ENCODE measurements at places on chromosomes 3 and 15.

DNA sequence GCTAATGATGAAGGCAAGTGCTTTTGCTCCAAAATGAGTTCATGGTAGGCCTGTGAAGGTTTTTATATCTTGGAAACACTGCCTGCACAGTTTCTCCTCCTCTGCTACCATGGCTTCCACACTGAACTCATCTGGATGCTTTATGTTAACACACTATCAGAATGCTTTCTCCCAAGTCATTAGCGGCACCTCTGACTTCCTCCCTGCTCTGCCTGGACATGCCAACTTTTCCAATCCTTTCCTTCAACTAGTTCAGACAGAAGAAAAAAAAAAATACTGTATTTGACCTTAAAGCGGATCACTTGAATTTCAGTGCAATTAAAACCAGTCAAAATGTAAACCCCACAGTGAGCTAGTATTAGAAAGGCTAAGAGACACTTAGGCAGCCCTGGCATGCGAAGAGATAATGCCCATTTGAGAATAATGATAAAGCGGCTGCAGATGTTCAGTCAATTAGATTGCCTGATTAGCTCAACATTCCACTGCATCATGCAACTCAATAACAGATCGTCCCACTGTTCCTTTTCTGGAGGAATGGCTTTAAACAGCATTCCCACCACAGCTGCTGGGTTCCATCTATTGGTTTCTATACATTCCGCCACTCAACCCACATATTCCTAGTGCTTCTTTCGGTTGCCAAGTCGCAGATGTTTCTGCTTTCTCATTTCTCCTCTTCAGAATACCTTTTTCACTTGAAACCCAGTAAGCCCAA lies 51.7 kb downstream of the CNTN3 start:
- no peak for DNase-seq

DNA sequence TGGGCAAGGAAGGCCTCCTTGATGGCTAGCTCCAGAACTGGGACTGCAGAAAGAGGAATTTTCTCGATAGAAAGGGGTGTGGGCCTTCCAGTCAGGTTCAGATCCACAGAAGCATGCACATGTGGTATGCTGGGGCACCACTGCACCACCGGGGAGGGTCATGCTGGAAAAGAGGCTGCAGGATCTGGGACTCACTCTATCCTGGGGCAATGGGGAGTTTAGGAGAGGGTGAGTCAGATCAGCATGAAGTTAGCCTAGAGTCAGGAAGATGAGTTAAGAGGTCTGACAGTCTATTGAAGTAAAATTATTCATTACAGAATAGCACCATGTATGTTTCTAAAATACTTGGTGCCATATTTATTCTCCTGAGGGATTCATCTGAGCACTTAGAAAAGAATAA lies 130.2 kb upstream of the TOPAZ1 start:
- DNase-seq: no peak

DNA sequence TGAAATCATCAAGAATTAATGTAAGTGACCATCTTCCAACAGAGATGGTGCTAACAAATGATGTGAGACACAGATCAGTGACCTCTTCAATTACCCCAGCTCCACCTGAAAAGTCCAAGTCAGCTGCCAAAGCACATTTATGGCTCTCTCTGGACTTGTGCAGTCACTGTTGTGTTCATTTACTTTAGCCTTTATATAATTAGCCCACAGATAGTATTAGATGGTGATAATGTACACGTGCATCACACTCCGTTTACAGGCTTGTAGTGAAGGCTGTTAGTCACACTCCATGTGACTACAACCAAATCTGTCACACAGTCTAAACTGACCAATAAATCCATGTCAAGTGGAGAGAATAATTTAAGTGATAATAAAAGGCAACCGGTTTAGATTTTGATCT lies 331.5 kb upstream of the IL12A start:
- no peak for DNase-seq

DNA sequence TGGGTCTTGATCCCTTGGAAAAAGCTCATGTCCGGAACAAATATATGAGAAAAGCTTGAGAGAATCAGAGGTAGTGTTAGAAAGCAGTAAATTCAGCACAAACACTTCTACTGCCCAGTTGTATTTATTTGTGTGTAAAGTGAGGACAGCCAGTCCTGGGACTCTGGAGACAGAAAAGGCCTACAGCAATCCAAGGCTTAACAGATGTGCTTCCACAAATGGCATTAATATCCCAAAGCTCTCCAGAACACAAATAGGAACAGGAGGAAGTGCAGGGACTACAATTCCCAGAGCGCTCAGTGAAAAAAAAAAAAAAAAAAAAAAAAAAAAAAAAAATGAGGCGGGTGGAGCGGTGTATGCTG lies 390 bp upstream of the AP2M1 start:
- no peak for DNase-seq

GRCh38 chr3:38834110-38834509 lies 18.1 kb upstream of the SCN10A start:
- DNase-seq: no peak

DNA sequence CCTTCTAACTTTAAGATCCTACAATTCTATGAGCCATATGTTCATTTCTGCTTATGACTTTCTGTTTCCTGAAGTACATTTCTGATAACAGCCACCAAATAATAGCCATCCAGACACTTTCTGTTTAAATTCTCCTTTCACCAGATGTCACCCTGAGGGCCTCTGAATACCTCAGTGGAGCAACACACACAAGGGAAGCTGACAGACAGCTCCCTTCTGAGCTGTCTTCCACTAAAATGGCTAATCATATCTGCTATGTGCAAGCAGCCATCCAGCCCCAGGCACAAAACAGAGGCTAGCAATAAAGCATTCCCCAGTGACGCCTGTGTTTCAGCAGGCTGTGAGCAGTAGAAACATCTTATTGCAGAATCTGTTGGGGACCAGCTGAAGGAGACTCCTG lies 666.6 kb upstream of the UBE2E2 start:
- DNase-seq: no peak

DNA sequence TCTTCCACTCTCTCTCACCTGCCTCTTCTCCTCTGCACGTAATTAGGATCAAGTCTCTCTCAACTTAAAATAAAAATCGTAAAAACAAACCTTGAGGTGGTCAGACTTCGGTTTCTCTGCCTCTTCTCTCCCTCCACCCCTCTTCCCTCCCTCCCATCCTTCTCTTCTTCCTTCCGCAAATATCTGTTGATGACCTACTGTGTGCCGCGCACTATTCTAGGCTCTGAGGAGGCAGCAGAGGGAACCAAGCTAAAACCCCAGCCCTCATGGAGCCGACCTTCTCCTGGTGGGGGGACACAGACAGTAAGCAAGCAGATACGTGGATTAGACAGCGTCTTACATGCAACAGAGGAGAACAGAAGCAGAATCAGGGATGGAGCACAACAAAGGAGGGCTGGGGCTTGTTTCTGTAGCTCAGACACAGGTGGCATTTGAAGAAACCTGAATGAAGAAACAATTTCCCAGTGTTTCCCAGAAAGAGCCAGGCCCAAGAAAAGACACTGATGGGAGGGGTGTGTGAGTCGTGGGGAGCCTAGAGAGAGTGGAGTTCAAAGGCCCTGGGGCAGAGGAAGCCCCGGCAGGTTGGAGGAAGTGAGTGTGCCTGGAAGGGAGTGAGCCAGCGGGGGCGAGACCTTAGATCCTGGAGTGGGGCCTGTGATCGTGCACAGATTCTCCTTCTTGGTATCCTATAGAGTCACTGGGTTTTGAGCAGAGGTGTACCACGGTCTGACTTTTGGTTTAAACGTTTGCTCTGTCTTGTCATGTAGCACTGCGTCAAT lies 80.5 kb downstream of the TOP2B start:
- no peak for DNase-seq

- no peak for DNase-seq
Measured at GRCh38 chr15:26873846-26874245, 7.0 kb downstream of the GABRA5 start.

- peak; percentile 51 for DNase-seq
Measured at GRCh38 chr15:58066042-58066867, 744 bp upstream of the ALDH1A2 start.

DNA sequence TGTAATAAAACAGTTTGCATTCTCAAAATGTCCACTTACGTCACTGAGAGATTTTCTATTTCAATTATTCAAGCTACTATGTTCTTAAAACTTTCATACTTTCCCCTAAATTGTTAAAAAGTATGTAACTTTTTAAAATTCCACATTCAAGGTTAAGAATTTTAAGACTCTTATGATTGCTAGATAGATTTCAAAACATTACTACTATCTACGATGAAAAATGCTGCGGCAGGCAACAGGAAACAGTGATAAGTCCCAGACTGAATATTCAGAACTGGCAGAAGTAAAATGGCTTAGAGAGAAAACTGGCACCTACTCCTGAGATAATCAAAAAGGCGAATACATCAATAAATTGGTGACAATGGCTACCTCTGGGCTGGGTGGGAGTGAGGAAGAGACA lies 16.2 kb downstream of the ATP13A3 start:
- no peak for DNase-seq

DNA sequence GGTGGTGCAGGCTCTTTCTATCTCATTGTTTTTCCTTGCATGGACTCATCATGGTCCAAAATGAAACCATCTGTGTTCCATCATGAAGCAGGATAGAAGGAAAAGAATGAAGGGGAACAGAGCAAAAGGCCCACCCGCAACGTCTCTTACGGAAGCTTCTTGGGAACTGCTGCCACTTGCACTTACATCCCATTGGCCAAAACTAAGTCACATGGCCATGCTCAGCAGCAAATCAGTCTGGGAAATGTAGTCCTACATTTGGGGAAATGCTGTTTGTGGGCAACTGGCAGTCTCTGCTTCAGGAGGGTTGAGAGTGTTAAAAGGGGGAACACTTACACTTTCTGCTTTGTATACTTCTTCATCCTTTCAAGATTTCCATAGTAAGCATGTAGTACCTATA lies 191.6 kb downstream of the SV2B start:
- DNase-seq: no peak

DNA sequence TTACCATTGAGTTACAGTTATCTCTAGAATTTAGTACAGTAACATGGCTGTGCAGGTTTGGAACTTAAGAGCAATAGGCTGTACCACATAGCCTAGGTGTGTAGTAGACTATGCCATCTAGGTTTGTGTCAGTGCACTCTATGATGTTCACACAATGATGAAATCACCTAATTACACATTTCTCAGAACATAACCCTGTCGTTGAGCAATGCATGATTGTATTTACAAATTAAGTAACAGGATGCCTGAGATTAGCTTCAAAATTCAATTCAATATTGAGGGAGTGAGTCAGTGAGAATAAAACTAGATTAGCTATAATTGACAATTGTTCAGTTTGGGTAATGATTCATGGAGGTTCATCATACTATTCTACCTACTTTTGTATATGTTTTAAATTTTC lies 633.8 kb downstream of the IGSF11 start:
- no peak for DNase-seq

DNA sequence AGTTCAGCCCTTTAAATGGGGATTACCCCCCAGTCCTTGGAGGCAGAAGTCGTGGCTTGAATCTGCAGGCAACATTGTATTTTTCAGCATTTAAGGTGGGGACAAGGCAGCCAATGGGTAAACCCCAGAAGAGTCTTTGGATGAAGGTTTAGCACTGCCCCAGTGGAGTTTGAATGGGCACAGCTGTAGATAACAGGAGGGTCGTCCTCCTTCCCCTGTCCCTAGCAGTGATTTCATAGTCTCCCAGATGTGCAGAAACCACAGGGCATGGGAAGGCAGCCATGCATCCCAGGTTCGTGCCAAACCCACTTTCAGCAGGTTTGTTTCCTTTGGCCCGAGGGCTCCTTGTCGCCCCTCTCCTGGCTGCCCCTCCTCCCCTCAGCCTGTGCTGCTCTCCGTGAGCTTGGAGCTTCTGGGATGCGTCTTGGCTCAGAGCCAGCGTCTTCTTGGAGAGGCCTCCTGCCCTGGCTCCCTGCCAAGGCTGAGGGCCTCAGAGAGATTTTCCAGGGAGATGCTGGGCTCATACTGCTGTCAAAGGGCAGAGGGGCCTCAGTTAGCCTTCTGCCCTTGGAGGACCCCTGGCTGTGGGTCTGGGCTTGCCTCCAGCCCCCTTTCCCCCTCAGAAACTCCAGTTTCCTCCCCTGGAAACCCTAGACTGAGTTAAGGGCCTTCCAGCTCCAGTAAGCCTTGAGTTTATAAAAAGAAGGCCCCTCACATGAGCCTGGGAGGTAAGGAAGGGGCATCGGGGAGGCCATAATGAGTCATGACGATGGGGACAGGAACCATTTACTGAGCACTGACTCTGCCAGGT lies 48.9 kb upstream of the POLG start:
- no peak for DNase-seq

DNA sequence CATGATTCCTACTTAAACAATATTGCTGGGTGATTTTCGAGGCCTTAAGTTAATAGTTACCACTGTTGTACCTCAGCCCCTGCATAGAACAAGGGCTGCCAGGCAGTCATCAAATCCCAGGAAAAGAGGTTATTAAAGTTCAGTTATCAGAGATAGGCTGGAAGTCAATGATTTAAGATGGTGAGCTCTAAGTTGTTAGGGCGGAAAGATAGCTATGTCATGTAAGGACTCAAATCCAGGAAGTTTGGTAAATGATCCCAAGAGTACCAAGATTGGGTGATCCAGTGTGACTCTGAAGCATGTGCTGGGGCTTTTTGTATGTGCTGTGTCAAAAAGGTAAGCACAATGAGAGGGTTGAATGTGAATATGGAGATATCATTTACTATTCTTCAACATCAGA lies 287.9 kb downstream of the NLGN1 start:
- DNase-seq: no peak

DNA sequence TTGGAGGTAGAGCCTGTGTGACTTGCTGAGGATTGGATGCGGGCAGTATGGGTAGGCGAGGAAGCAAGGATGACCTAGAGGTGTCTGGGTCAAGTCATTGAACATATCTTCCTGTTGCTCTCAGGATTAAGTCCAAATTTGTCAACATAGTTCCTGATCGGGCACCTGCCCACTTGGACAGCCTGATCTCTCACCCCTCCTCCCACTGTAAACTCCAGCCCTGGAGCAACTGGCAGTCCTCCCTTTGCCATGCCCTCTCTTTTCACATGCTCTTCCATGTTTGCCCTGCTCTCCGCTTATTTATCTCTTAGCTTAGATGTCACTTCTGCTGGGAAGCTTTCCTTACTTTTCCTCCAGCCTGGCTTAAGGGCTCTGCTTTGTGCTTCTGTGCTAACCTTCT lies 47.6 kb upstream of the PPP4R2 start:
- no peak for DNase-seq

- no peak for DNase-seq
Measured at GRCh38 chr3:196889844-196890708, 22.4 kb downstream of the SENP5 start.

All from stimulated activated CD4-positive, alpha-beta T cell treated with anti-CD3 and anti-CD28 coated beads, Interleukin-1b, Interleukin-23, amount 100 ng/mL, for 4 hours (primary cell).